ENCODE measurements at places on chromosomes 2 and 18.

GRCh38 chr2:96265840-96266679 is at the start of the genes CIAO1 and TMEM127:
Gene CIAO1 (plus strand): TSS chr2:96266225. CDS start chr2:96266351, 126 bp downstream.
Gene TMEM127 (minus strand): TSS chr2:96265997. CDS start chr2:96265381, 616 bp downstream.
- DNase-seq = peak; percentile 98

- DNase-seq = no peak
Observed at GRCh38 chr2:88179228-88179679, 9.1 kb downstream of the THNSL2 start.

GRCh38 chr18:32383050-32383819 is 87.4 kb downstream of the GAREM1 start:
- DNase-seq = no peak

- no peak for DNase-seq
Observed at GRCh38 chr2:127542231-127542630, 6.7 kb downstream of the MYO7B start.

DNA sequence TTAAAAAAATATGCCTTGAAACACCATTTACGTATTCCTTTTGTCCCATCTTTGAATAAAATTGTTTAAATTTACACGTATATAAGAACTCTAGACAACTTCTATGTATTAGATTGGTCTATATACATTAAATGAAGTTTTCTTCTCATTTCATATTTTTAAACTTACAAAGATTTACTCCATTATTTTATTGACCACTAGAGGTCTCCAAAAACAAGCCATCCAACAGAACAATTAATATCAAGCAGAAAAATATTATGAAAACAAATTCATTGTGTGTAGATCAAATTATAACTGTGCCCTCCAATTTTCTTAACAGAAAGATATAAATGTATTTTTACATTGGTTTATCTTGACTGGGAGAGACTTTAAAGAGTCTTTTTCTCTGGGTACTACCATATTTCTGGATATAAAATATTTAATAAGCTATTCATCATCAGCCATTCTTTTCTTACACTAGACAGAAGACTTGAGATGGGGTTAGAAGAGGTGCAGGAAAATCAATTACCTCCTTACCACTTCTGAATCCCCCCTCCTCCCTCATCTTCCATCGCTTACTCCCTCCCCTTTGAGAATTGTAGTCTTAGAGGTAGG is 66.5 kb downstream of the DPP4 start:
- DNase-seq = peak; percentile 46

DNA sequence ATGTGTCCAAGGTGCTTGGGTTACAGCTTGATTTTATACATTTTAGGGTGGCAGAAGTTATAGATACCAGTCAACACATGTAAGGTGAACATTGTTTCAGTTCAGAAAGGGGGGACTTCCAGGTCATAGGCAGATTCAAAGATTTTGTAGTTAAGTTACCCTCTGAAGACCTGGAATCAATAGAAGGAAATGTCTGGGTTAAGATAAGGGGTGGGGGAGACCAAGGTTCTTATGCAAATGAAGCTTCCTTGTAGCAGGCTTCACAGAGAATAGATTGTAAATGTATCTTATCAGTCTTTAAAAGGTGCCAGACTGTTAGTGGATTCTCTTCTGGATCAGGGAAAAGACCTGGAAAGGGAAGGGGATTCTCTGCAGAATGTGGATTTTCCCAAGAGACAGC is 42.4 kb downstream of the BMPR2 start:
- DNase-seq = no peak

DNA sequence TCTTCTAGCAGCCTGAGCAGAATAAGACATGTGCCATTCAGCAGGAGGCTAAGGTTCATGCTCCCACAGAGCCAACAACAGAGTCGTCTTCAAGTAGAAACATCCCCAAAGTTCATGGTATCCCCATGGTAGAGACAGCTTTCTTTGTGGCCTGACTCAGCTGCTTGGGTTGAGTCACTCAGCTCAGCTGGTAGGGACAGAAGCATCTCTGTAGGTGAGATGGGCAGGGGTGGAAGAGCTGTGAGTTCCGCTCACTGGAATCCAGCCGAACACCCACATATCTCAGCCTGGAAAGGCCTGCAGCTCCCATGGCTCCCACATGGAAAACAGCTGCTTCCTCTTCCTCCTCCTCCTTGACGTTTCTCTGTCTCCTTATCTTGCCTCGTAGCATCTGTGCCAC is 792.7 kb downstream of the RNF144A start:
- DNase-seq = no peak

GRCh38 chr2:200523604-200524003 is 2.4 kb upstream of the SGO2 start:
- DNase-seq = no peak

DNA sequence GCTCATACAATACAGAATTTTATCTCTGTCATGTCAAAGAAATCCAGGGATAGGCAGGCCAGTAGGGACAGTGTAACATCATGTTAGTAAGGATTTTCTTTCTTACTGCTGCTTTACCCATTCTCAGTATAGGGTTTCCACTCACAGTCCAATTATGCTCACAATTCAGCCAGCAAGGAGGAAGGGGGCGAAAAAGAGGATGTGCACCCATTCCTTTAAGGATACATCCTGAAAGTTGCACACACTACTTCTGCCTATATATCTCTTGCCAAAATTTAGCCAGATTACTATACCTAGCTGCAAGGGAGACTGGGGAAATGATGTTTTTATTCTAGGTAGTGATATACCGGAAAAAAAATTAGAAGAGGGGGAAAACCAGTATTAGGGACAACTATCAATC is 66.1 kb downstream of the BAZ2B start:
- DNase-seq = no peak

GRCh38 chr18:10029711-10030110 is 115.9 kb downstream of the VAPA start:
- no peak for DNase-seq

GRCh38 chr2:205539603-205540002 is 142.7 kb upstream of the NRP2 start:
- DNase-seq = no peak

DNA sequence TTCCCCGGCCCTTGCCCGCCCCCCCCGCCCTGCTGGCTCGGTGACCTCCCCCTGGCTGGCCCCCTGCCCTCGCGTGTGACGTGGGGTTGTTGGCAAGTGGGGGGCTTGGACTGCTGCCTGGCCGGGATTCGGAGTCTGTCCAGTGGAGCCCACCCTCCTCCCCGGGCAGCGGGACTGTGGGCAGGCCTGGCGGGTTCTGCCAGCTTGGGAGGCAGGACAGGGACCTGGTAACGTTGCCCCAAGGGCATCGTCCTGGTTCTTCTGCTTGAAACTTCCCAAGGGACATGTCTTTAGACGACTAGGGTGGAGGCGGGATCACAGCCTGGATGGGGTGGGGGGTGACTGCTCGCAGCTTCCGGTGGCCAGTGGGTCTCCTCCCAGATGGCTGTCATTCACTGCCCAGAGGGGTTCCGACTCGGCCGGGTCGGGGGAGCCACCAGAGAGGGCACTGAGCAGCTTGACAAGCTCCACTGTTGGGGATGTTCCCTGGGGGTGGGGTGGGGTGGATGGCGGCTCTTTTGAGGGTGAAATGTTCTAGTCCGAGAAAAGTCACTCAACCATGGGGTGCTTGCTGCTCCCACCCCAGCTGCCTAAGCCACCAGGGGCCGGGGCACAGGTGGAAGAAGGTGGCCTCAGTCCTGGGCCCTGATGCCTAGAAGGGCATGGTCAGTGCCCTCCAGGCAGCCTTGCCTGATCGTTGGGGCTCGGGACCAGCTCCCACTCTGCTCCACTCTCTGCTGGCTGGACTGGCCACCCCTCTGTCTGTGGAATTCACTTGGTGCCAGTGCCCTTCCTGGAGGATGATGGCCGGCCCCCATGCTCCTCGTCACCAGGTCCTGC is 4.3 kb upstream of the HS6ST1 start:
- DNase-seq = no peak

DNA sequence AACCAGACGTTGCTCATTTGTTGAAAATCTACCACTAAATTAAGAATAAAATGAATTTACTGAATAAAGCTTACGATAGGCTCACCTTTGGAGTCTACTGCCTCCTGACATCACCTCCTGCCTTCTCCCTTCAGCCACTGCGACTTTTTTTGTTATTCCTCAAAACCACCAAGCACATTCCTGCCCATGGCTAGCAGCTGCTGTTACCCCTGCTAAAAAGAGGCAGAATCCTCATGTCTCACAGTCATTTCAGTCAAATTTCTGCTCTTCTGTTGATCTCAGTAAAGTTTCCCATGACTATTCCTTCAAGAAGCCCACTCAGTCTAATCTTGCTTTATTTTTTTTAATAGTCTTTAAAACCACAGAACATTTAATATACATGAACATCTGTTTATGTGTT is 40.8 kb upstream of the ANKRD62 start:
- no peak for DNase-seq

DNA sequence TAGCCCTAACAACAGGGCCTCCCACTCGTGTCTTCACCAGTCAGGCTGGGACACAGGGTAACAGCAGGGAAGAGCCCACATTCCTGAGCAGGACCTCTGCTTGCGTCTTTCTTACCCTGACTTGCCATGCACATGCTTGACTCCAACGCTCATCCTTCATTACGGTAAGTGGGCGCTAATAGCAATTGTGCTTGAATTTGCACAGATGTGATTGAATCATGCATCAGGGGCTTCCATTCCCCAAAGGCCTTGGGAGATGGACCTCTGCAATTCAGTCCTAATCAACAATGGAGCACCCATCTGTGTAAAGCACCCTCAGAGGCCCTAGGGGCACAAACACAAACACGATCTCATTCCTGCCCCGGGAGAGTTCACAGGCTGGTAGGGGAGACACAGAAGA is 13.5 kb downstream of the TEX51 start:
- no peak for DNase-seq

DNA sequence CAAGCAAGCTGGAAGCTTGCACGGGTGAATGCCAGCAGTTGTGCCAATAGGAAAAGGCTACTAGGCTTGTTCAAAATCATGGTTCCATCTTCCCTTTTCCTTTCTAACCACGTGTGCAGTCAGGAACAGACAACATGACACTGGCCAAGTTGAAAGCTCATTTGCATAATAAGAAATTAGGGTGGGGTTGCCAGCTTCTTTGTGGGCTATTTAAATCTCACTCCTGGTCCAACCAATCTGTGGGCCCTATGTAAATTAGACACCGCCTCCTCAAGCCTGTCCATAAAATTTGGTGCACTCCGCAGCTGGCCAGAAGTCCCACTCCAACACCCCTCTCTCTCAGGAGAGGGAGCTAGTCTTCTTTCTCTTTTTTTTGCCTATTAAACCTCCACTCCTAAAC is 1948.4 kb upstream of the PIK3C3 start:
- no peak for DNase-seq

All from CD4-positive, alpha-beta T cell treated with Interleukin-10 for 1 hour (primary cell).